ENCODE measurements at places on chromosomes 2 and 18.
A peak's percentile ranks its signal among the peaks of the same experiment; 100 is the strongest.

- DNase-seq: no peak
Observed at GRCh38 chr2:97011977-97012569, 25.7 kb upstream of the FAM178B start.

GRCh38 chr2:191617575-191617974 is 60.4 kb upstream of the NABP1 start:
- DNase-seq: peak; percentile 50

GRCh38 chr2:127015106-127015910 is 91.6 kb downstream of the BIN1 start:
- DNase-seq: no peak

- DNase-seq: no peak
Observed at GRCh38 chr2:214103276-214104001, 307.4 kb upstream of the VWC2L start.

DNA sequence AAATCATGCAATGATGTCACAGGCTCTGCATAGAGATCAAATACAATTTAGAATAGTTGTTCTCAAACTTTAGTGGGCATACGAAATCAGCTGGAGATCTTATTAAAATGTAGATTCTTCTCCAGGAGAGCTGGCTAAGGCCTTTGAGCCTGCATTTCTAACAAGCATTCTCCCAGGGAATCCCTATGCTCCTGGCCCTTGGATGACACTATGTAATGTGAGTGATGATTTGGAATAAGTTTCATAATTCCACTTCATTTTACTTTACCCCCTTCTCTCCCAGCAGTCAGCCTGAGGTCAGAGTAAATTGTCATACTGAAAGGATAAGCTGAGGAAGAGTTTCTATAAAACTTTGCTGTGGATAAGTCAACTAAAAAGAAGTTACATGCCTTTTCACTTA is 189.1 kb downstream of the UBE2E3 start:
- DNase-seq: no peak

GRCh38 chr2:85663594-85664565 is 4.1 kb downstream of the SFTPB start:
- DNase-seq: no peak

GRCh38 chr18:41955688-41956087 is 654 bp downstream of the PIK3C3 start:
- no peak for DNase-seq

GRCh38 chr2:133253793-133254192 is 314.5 kb downstream of the NCKAP5 start:
- DNase-seq: no peak

DNA sequence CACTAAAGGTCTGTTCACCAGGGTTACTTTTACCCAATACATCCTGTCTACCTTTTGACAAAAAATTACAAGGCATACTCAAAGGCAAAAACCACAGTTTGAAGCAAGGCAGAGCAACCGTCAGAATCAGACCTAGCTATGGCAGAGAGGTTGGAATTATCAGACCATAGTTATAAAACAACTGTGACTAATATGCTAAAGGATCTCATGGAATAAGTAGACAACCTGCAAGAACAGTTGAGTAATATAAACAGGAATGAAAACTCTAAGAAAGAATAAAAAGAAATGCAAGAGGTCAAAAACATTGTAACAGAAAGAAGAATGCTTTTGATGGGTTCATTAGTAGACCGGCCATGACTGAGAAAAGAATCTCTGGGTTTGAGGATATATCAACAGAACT is 318.8 kb upstream of the KCNH7 start:
- no peak for DNase-seq

- DNase-seq: no peak
Observed at GRCh38 chr2:100248971-100249370, 73.3 kb downstream of the LONRF2 start.

DNA sequence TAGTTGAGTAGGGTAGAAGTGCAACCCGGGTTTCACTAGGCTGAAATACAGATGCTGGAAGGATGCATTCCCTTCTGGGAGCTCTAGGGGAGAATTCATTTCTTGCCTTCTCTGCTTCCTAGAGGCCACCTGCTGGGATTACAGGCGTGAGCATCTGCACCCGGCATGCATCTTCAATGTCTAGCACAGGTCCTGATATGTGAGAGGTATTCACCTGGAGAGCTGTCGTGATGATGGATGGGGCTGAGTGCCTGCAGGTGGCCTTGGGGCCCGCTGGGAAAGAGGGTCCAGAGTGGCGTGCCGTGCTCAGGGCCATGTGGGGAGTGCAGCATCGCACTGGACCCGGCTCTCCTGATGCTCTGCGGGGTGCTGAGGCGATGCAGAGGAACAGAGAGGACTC is 6.6 kb upstream of the NTSR2 start:
- DNase-seq: no peak

DNA sequence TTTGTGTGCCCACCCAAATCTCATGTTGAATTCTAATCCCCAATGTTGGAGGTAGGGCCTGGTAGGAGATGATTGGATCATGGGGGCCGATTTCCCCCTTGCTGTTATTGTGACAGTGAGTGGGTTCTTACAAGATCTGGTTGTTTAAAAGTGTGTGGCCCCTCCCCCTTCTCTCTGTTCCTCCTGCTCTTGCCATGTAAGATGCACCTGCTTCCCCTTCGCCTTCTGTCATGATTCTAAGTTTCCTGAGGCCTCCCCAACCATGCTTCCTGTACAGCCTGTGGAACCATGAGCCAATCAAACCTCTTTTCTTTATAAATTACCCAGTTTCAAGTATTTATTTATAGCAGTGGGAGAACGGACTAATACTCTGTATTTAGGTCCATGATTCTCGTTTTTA is 588.1 kb downstream of the DCDC2C start:
- DNase-seq: no peak

DNA sequence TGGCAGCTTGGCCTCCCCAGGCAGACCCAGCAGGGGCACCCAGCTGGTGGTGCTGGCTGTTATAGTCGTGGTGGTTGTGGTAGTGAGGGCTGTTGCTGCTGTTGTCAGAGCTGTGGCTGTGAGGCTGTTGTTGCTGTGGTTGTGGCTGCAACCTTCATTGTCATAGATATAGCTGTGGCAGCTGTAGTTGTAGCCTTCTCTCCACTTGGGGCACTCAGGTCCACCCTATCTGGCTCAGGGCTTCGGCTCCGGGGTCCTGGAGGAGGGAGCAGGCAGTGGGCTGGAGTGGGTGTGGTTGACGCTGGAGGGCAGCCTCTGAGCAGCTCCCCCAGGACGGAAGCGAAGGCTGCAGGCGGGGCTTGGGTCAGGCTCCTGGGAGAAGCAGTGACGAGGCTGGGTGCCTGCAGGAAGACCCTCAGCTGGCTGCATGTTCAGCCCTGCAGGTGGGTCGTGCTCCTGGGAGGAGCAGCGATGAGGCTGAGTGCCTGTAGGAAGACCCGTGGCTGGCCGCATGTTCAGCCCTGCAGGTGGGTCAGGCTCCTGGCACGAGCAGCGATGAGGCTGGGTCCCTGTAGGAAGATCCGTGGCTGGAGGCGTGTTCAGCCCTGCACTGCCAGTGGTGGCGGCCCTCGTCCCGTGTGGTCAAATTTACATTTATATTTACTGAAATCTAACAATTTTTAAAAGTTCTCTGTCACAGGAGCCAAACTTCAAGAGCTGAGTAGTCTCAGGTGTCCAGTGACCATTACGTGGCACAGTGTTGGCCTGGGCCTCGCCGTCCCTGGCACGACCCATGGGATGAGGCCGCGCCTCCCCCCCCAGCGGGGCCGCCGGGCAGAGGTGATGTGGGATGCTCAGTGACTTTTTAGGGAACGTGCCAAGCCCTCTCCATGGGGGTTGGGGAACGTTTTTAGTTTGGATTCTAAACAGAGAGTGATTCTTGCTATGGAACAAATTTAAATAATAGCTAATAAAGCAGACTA is 79.2 kb upstream of the PXDN start:
- no peak for DNase-seq
